ENCODE measurements at places on chromosomes 2 and 18.

DNA sequence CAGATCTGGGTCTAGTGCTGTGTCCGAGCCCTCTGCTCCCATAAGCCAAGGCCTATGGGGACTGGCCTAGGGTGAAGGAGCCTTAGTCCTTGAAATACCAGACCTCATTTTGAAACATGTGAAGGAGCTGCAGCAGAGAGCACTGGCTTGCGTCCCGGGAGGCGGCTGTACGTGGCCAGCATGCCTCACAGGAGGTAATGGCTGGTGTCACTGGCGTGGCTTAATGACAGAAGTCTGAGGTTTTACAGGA, 72.7 kb upstream of the OTOS start:
- DNase-seq: no peak

GRCh38 chr2:24837996-24838513, 44.8 kb downstream of the CENPO start:
- no peak for DNase-seq

- no peak for DNase-seq
Observed at GRCh38 chr18:76593843-76594242, 98.8 kb upstream of the ZNF516 start.

- peak; percentile 45 for DNase-seq
Observed at GRCh38 chr2:200039724-200040650, 84.6 kb downstream of the MAIP1 start.

DNA sequence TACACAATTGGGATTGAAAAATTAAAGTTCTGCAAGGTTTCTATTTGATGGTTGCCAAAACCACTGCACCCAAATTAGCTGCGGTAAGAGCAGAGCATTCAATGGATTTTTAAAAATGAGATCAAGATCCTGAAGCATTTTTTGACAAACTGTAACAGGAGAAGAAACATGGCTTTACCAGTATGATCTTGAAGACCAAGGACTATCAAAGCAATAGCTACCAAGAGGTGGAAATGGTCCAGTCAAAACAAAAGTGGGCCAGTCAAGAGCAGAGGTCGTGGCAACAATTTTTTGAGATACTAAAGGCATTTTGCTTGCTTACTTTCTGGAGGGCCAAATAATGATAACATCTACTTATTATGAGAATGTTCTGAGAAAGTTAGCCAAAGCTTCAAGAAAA, 186.8 kb downstream of the RDH14 start:
- no peak for DNase-seq

DNA sequence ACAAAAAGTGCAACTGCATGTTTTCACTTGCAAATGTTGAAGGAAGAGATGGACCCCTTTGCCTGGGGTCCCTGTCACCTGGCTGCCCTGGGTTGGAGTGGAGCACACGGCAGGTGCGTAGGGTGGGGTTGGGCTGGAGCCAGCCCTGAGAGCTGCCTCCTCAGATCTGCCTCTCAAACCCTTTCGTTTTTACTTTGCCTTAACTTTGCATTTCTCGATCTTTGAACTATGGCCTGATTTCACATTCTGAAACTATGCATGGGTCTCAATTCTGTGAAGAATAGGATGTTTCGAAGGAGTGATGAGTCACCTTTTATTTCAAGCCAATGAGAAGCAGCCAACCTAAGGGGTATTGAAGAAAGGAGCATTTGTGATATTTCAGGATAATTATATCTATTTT, 132.8 kb downstream of the ACOXL start:
- DNase-seq: no peak

DNA sequence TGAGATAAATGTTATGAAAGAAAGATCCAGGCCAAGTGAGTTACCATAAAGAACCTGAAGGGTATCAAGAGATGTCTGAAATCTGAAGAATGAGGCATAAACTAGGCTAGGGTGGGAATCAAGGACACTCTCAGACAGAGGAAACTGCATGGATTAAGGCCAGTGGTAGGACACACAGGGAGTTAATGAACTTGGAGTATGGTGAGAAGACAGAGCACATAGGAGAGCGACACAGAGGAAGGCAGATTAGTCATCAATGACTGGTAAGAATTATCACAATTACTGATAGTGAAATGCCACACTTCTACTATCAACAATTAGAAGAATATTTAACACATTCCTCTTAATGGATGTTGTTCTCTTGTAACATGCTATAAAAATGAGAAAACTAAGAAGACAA, 76.9 kb downstream of the TTC21B start:
- DNase-seq: no peak

GRCh38 chr2:73297151-73297559, 3.8 kb upstream of the EGR4 start:
- DNase-seq: no peak

- DNase-seq: peak; percentile 75
Observed at GRCh38 chr2:161237392-161238264, 70.6 kb upstream of the PSMD14 start.

DNA sequence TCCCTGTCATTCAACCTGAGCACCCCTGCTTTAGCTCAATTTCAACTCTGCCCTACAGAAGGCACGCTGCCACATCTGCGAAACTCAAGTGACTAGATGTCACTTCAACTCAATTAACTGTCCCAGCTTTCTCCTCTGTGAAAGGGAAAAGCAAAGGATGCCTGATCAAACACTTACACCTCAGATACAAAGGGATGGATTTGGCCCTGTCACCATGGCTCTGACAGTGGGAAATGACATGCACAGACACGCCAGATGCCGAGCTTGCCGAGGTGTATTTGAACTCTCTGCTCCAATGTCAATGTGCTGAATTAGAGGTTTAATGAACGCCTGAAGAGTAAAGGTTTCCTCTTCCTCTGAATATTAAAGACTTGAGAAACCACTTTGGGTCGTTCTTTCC, 481.1 kb downstream of the CBLN2 start:
- DNase-seq: no peak

- DNase-seq: peak; percentile 28
Observed at GRCh38 chr2:222303828-222304736, 5.3 kb upstream of the PAX3 start.

DNA sequence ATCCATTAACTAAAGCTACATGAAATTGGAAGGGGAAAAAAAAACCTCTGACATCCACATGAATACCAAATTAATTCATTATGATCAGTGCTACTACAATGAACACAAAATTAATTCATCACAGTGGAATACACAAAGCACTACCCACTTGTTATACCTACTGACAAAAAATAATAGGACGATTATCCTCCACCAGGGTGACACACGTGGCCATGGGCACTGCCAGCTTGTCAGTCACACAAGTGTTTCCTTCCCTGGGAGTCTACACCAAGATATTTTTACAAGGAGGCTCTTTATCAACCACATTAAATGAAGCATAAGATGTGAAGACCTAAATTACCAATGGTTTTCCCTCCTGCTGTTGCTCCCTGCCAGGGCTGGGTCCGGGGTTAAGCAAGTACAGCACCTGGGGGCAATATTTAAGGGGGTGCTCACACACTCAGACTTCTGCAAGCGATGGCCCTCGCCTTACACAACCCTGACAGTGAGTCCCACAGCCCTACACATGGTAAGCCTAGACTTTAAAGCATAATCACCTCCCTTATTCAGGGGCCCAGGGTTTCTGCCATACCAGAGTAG, 90.1 kb downstream of the TCF4 start:
- DNase-seq: no peak

- no peak for DNase-seq
Observed at GRCh38 chr2:805664-806063, 128.5 kb upstream of the TMEM18 start.
